Activated CD8-positive, alpha-beta memory T cell treated with anti-CD3 and anti-CD28 coated beads for 1 hour (primary cell): ENCODE measurements at places on chromosomes 6 and 20.

DNA sequence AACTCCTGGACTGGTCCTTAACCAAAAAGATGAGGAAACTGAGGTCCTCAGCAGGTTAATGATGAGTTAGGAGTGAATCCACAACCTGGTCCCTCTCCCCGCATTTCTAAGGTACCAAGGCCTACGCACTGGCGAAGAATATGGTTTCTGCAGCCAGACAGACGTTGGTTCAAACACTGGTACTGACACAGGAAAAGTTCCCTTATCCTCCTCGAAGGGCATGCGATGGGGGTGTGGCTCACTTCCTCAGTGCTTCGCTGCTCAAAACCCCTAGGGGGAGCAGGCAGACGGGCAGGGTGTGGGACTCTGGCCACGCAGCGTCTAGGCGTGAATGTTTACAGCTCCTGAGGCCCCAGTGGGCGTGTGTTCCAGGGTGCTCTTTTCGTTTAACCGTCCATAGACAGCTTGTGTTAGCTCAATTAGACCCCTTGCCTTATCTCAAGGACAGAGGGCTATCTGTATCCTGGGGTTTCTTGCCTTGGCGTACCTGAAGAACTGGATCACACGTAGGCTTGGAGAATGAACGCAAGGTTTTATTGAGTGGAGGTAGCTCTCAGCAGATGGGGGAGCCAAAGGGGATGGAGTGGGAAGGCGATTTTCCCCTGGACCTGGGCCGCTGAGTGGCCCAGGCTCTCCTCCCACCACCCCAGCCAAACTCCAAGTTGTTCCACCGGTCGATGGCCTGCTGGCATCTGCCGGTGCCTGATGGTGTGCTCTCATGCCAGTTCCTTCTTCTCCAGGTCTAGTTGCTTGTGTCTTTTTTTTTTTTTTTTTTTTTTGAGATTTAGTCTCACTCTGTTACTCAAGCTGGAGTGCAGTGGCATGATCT lies 31.8 kb upstream of the PTPN1 start:
- peak; percentile 54 for DNase-seq

GRCh38 chr20:63863021-63863797 lies 1.9 kb upstream of the TPD52L2 start:
- DNase-seq: no peak

DNA sequence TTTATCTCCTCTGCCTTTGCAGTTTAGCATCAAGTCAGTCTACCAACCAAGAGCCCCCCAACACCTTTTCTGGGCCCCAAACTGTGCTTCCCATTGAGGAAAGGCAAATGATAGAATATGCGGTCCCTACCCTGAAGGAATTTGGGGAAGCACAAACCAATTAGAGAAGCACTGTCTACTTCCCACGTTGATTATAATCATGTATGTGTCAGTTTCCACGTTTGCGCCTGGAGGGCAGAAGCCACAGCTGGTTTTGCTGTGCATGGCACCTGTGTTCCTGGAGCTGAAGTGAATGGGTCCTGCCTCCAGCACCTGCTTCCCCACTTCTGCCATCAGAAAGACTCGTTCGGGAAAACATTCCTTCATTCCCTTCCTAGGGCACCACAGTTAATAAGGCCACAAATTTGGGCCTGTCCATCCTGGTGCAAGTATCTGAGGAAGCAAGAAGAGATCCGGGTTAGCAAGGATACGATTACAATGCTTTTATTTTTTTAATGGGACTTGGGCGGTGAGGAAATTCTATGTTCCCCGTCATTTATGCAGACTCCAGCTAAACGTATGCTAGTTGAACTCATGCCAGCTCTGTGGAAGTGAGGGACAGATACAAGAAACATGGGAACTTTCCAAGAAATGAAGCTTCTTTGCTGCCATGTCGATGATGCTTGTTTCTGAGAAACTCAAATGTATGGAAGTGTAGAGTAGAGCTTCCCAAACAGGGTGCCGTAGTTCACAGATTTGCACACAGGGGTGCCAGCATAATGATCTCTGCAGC lies 333.5 kb downstream of the NRN1 start:
- DNase-seq: no peak

DNA sequence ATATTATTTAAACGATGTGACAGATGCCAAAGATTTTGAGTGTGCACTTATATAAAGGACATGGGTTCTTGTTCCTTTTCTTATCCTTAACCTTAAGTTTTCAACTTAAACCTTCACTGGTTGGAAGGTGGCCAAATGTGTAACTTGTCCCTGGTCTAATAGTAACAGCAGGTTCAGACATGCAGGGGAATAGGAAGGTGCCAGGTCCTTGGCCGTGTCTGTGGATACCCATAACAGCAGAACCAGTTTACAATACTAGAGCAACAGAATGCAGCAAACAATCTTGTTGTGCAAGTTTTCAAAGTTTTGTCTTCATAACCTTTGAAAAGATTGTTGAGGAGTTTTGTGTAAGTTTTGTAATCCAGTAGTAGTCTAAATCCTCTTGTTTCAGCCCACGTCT lies 4.4 kb downstream of the MYB start:
- no peak for DNase-seq

DNA sequence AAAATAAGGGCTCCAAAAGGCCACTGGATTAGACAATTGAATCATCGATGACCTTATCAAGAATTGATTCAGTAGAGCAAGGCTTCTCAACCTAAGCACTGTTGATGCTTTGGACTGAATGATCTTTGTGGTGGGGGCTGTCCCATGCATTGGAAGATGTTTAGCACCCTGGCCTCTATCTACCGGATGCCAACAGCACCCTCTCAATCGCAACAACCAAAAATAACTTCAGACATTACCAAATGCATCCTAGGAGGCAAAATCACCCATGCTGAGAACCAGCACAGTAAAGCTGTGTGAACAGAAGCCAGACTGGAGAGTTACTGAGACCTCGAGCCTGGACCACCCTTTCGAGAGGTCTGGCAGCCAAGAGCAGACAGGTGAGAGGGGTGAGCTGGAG lies 67.5 kb downstream of the TBC1D7 start:
- DNase-seq: no peak

GRCh38 chr6:54140811-54141210 lies 29.6 kb downstream of the MLIP start:
- no peak for DNase-seq

GRCh38 chr20:62403331-62403730 lies 3.8 kb downstream of the CABLES2 start:
- no peak for DNase-seq

DNA sequence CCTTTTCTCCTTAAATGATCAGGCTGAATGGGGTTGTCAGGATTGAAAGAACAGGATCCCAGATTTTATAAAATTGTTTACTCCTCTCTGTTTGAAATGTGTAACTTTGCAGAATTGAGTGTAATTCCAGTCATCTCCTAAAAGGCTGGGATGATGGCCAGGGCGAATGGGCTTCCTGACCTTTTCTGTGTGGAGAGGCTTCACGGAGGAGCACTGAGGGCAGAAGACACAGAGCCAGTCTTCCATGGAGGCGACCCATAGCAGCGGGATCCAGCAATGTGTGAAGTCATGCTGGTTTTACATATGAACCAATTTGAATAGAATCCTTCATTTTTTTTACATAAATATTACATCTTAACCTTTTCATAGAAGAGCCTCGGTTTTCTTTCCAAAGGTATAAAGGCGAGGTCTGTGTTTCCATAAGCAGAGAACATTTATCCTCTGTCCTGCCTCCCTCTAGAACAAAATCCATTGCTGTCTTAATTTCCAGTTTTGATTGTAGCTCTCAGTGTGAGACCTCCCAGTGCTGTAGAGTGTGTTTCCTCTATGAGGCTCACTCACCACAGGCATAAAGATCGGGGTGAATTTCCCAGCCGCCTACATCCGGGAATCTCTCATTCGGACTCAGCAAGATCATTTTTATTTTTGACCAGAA lies 369.7 kb upstream of the FLRT3 start:
- DNase-seq: no peak

DNA sequence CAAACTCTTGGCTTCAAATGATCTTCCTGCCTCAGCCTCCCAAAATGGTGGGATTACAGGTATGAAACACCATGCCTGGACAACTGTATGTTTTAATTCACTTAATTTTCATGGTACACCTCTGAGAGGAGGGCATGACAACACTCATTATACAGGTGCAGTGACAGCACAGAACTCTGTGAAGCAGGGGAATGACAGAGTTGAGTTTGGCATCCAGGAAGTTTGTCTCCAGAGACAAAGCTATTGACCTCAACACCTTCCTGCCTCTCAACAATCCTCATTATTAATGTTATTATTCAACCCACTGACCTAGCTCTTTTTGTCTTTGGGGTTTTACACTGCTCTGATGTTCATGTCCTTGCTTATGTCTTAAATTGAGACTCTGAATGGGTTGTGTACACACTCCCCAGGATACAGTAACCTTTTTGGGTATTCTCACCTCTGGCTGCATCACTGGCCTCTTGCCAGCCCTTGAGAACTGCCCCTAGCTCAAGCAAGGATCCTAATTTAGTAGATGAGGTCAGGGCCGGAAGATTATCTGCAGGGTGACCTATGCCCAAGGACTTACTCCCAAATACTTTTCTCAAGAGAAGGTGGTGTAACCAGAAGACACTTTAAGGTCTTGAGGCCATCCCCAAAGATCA lies 13.0 kb upstream of the IER3 start:
- DNase-seq: no peak

GRCh38 chr6:70998148-70998547 lies 41.3 kb upstream of the B3GAT2 start:
- DNase-seq: no peak

DNA sequence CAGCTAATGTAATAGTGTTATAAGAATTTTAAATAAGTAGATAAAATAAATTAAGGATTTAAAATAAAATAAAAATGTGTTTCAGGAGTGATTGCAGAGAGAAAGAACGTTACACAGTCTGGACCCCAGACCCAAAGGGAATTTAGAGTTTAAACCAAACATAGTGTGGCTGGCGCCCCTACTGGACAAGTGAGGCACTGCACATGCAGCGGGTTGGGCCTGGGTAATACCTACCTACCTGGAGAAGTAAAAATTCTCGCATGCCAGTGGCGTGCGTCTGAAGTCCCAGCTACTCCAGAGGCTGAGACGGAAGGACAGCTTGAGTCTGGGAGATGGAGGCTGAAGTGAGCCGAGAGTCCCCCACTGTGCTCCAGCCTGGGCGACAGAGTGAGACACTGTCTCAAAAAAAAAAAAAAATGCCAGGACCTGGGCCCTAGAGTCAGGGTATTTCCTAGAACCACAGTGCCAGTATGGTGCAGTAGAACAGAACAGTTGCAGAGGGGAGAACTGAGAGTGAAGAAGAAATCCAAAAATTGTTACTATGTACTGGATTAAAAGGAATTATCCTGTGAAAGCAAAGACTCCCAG lies 71.4 kb upstream of the TCF21 start:
- no peak for DNase-seq

DNA sequence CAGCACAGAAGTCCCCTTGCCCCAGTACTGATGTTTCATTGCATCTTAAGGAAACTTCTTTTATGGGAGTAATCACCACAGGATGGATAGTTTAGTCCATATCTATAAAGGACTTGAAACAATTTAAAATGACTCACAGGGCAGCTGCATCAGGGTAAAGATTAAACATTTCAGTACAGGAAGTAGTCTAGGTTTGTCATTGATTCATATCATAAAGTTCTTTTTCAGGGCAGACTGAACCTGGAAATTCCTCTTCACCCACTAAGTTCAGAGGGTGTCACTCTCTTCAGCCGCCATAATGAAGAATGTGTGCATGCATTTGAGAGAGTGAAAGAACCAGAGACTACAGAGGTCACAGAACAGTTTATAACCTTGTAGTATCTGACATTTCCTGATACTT lies 296.3 kb upstream of the JAG1 start:
- no peak for DNase-seq

DNA sequence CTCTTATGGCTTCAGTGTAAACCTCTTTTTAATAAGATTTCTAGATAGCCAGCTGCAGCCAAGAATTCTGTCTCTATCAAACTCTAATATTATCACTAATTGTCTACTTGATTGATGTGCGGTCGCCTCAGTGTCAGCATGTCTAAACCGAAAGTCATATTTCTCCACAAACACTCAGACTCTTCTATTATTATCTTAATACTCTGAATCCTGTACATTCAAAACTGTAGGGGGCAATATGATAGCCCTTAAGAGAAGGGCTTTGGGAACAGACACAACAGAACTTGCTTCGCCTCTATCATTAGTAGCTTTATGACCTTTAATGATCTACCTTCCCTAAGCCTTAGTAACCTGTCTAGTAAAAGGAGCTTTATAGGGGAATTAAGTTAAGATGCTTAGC lies 379.7 kb upstream of the PTCHD4 start:
- no peak for DNase-seq

GRCh38 chr20:46835418-46835817 lies 59.2 kb upstream of the EYA2 start:
- no peak for DNase-seq

DNA sequence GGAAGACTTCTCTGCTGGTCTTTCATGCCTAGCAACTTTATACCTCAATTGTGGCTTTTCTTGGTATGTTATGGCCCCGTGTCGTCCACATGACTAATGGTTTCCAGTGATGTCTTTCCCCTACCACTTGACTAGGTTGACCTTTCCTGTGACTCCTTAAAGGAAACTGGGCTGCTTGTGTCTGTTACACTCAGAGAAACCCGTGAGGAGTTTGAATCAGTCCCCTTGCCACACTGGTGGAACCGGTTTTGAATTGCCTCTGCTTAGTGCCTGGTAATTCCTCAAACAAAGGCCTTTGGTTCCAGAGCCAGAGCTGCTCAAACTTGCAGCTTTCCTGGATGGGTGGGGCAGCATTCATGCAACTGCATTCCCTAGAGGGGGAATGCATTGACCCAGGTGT lies 21.9 kb downstream of the ECT2L start:
- no peak for DNase-seq

DNA sequence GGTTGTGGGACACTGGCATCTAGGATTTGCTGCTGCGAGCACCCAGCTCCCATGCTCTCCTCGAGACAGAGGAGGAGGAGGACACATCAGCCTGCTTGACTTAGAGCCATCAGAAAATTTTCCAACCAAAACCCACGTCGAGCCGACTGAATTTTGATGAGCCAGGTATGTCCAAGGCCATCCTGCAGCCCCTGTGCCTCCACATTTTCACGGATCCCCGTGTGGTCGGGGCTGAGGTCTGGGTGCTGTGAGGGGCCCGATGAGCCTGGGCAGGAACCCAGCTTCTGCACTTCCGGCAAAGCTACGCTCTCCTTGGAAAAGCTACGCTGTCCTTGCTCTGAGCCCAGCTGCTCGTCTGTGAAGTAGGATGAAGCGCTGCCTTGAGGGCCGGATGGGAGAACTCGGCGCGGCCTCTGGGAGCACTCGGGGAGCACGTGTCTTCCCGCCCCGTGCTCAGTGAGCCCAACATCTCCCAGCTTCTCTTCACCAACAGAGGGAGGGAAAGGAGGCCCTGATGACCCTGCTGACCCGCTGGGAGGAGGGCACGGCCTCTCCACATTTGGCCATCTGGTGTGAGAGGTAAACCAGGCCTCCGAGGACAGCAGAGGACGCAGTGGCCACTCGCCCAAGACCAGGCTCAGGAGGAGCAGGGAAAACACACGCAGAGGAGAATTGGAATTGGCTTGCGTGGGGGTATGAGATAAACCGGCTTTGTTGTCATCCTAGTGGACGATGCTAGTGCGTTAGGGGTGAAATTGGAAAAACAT lies 33.9 kb downstream of the PSMG4 start:
- DNase-seq: no peak

DNA sequence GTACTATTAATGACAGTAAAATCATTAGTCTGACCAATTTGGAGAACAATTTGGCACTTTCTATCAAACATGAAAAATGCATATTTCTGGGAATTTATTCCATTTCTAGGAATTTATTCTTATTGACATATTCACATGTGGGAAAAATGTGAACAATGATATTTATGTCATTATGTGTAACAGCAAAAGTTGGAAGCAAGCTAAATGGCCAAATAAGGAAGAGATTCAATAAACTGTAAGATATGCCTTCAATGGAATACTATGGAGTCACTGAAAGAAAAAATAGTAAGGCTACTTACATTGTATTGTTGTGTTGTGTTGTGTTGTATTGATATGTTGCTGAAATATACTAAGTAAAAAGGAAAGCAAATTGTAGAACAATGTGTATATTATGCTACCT lies 100.5 kb upstream of the EDN1 start:
- DNase-seq: no peak
